ENCODE measurements at places on chromosomes 6 and 20. TPM values are rescaled to one million over a fixed set of nuclear protein-coding genes. Genes with fewer than 3 reads are reported as not detected.
A peak's percentile ranks its signal among the peaks of the same experiment; 100 is the strongest.

Gene EDN1
- total RNA-seq, result 24.7 TPM

GRCh38 chr6:119348096-119348747 lies 1.3 kb downstream of the MAN1A1 start:
- H3K27me3 ChIP-seq, result no peaks in the 10 kb centered on the region
- H3K4me1 ChIP-seq, result peaks cover 24% of the 10 kb centered on the region
- peak overlapping the region; percentile 49 for H3K27ac ChIP-seq
- H3K4me3 ChIP-seq, result peak overlapping the region; percentile 77
- peaks cover 30% of the 10 kb centered on the region for H3K36me3 ChIP-seq

DNA sequence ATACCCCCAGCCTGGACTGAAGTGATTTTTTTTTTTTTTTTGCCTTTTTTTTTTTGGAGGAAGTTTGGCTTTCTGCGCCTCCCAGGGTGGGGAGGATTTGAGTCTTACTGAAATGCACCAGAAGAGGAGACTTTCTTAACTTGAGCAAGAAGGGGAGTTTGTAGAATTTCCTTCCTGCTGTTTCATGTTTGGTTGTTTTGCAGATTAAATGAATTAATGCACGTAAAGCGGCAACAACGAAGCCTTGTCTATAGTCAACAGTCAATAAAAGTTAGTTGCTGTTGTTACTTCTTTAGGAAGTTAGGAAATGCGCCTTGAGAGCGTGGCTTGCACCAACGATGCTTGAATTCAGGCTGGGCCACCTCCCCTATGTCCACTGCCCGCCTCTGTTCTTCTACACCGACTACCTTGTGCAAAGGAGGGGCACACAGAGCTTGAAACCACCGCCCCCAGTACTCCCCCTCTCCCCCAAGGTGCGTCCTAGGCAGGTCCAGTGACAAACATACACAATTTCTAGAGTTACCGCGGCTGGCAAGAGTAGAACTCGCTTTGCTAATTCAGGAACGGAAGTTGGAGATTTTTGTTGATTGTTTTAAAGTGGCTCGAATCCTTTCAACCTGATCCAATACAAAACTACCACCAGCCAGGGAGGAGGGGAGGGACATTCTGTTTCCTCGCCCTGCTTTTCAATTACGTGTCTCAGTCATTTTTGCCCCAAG lies 830 bp upstream of the CYP24A1 start:
- no peaks in the 10 kb centered on the region for H3K27me3 ChIP-seq
- peaks cover 56% of the 10 kb centered on the region for H3K36me3 ChIP-seq
- H3K4me3 ChIP-seq, result peak overlapping the region; percentile 86
- peak overlapping the region; percentile 90 for H3K27ac ChIP-seq
- peaks cover 61% of the 10 kb centered on the region for H3K4me1 ChIP-seq
- no peak for DNase-seq

GRCh38 chr6:2434912-2435311 lies 189.5 kb upstream of the GMDS start:
- peak overlapping the region; percentile 60 for H3K27ac ChIP-seq
- no peak overlapping the region for H3K4me3 ChIP-seq
- no peaks in the 10 kb centered on the region for H3K27me3 ChIP-seq
- no peak for DNase-seq
- no peaks in the 10 kb centered on the region for H3K36me3 ChIP-seq
- H3K4me1 ChIP-seq, result peaks cover 34% of the 10 kb centered on the region

GRCh38 chr20:63092660-63093215 lies 86.0 kb upstream of the BHLHE23 start:
- H3K27ac ChIP-seq, result no peak overlapping the region
- no peak overlapping the region for H3K4me3 ChIP-seq
- peaks cover 76% of the 10 kb centered on the region for H3K27me3 ChIP-seq
- no peaks in the 10 kb centered on the region for H3K4me1 ChIP-seq
- no peak for DNase-seq
